GM19239 (cell line): ENCODE measurements at places on chromosomes 2 and 18.

DNA sequence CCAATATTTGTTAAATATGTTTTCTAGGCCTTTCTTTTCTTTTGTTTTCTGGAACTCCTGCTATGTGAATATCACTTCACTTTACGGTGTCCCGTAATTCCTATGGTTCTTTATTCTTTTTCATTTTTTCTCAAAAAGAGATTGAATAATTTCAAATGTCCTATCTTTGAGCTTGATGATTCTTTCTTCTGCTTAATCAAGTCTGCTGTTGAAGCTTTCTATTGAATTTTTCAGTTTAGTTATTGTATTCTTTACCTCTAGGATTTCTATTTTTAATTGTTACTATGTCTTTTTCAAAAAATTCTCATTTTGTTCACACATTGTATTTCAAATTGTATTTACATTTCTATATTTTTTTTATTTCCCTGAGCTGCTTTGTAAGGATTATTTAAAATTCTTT is 45.5 kb upstream of the COL3A1 start:
- no peak for DNase-seq

- DNase-seq = no peak
Measured at GRCh38 chr2:26463244-26464192, 14.4 kb downstream of the OTOF start.

- no peak for DNase-seq
Measured at GRCh38 chr18:48662011-48662661, 123.3 kb downstream of the CTIF start.

DNA sequence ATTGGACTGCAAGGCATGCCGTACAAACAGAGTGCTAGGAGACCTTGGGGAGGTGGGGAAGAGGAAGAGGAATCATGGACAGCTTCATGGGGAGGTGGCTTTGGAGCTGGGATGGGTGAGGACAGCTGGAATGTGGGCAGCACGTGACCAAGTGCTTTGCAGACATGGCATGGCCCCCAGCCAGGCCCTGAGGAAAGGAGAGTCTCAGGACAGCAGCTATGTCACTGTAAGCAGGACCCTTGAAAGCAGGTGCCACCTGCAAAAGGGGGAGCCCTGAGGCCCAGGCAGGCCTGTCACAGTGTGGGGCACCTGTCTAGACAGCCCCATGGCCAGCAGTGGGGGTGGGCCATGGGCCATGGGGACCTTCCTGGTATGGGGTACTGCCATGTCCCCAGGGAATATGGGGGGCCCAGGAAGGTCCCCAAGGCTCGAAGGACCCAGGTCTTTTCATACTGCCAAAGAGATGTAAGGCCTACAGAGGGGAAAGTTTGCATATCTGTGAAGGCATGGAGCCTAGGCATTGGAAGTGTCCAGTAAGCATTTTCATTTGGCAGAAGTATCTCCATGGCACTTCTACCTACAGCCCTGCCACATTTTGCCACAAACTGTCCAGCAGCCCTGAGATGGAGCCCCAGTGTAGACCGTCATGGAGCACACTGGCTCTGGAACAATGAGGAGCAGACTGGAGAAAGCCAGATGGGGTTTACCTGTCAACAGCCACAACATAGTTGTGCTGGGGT is 9.9 kb downstream of the PAX8 start:
- no peak for DNase-seq

DNA sequence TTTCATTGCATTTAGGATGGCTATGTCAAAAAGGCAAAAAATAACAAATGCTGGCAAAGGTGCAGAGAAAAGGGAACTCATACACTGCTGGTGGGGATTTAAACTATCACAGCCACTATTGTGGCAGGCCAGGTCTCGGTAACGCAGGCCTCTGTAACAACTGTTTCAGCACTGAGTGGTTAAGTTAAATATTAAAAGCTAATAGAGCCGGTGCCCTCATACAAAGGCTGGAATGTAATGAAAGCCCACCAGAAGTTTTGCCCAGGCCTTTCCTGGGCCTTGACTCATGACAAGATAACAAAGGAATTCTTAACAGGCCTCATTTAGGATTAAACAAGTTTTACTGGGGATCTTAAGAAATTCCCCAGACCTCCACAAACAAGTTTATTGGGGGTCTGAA is 10.7 kb downstream of the MERTK start:
- DNase-seq = no peak

DNA sequence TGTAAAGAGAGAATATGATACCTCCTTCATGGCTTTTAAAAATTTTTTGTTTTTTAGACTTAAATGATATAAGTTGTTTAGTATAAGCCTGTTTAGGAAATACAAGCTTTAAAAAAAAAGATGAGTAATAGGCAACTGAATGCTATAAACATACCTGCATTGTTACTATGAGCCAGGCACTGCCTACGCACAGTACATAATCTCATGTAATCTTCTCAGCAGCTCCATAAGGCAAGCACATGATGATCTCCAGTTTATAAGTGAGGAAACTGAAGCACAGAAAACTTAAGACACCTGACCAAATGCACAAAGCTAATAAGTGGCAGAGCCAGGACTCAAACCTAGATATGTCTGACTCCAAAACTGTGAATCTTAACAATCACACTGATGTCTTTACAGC is 156.3 kb upstream of the SLC1A4 start:
- DNase-seq = no peak

GRCh38 chr2:151828890-151829324 is 686 bp upstream of the ARL5A start:
- DNase-seq = no peak

- no peak for DNase-seq
Measured at GRCh38 chr18:6476880-6477279, 62.2 kb upstream of the L3MBTL4 start.

DNA sequence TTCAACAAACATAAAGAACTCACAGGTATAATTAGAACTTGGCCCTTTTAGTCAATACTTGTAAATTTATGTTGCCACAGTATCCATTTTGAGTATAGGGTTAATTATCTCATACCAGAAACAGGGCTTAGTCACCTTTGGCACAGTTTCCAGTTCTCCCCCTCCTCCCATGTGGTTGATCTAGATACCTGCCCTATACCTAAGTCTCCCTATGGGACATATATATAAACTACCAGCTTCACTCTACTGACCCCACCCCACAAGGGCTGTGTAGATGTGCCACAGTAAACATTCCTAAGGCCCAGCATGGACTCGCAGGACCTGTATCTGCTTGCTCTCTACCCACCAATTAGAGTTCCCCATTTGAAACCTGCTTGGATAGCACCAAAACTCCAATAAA is 371.7 kb upstream of the RND3 start:
- DNase-seq = no peak

DNA sequence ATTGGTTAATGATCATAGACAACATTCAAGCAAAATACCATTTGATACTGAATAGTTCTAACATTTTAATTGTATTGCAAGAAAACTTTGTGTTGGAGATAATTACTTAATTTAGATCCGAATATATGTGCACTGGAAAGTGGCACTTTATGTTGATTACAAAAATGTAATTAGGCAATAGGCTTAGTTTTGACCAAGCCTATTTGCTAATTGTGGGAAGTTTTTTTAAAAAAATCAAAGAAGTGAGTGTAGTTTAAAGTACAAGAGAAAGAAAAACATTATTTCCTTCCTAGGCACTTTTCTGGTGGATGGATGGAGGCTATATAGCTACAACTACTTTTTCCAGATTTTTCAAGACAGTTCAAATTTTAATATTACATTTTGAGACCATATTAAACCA is 18.3 kb upstream of the PELI1 start:
- no peak for DNase-seq

DNA sequence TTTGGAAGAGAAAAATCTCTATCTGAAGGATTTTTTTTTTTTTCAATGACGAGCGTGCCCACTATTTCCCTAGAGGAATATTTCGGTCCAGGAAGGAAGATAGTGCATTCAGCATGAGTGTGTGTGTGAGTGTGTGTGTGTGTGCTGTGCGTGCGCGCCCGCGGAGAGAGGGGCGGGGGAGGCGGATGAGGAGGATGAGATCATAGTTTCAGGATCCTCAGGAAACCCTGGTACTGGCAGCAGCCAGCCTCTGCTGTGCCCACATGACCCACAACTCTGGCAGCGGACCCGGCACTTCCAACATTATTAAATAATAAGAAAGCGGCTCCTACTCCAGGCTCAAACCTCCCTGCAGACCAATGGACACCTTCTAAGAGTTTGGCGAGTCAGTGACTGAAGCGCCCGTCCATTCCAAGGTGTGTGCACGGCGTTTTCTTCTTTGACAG is 217.0 kb upstream of the DTNA start:
- peak; percentile 13 for DNase-seq

DNA sequence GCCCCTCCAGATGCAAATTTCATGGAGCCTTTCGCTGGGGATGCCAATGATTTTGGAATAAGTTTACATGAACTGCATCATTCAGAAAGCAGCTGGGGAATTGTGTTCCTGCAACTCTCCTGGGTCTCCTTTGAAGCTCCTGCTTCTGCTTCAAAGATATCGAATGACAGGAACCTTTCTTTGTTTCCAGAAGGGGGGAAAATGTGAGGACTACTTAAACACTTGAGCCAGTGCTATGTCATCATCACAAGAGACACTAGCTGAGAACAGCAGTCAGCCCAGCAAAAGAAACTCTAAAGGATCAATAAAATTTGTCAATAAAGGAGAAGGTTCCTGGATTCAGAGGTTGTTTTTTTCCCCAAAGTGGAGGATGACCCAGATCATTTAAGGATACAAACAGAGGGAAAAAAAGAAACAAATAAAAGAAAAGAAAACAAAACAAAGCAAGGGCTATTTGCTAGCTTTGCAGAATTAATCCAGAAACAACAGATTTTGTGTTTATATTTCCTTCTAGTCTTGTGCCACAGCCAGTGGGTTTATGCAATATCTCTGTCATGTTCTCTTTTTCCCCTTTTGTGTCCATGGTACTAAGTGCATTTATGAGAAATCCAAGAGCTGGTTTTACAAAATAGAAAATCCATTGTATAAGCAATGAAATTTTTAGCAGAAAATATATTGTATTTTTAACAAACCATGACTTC is 463.7 kb downstream of the CDH2 start:
- no peak for DNase-seq

DNA sequence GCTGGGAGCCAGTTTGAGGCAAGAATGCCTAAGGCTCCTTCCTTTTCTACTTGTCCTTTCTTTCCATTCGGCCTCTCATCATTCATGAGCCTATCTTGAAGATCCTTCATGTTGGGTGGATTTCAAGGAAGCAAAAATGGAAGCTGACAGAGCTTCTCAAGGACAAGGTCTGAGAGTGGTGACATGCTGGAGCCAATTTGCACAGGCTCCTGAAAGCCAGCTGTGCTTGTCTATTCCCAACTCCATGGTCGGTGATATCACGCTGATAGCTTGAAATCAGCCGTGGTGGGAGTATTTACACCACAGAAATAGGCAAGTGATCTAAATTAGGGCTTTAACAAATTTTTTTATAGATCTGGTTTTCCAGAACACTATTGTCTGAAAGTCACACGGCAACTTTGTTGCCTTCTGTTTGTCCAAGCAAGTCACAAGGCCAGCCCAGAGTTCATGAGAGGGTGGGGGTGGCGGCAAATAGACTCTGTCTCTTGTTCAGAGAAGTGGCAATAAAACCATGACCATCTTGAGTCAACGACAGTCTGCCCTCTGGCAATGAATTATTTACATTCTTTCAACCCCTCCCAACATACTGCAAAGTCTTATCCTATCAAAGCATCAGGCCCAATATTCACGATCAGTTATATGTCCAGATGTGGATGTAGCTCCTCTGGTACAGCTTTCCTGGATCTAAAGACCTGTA is 49.9 kb upstream of the SLC35F5 start:
- no peak for DNase-seq

GRCh38 chr2:12416600-12416999 is 300.1 kb upstream of the TRIB2 start:
- DNase-seq = no peak

- DNase-seq = no peak
Measured at GRCh38 chr2:27158468-27158867, 9.7 kb downstream of the TCF23 start.

- no peak for DNase-seq
Measured at GRCh38 chr2:122999258-122999657, 1025.8 kb upstream of the CNTNAP5 start.

DNA sequence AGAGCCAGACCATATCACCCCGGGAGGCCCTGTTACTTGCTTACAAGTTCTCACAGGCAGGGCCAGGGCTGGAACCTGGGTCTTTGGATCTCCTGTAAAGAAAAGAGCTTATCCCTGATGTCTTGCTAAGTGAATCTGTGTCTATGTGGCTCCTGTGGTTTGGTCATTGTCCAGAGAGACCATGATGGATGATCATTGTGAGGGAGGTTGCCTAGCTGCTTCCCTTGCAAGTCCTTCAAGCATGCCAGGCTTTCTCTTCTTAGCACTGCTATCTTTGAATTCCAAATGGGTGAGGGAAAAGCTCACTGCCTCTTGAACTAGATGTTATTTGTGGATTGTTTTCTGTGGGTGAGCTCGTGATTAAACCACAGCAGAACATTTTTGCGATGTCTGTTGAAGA is 151.6 kb downstream of the FSHR start:
- no peak for DNase-seq

DNA sequence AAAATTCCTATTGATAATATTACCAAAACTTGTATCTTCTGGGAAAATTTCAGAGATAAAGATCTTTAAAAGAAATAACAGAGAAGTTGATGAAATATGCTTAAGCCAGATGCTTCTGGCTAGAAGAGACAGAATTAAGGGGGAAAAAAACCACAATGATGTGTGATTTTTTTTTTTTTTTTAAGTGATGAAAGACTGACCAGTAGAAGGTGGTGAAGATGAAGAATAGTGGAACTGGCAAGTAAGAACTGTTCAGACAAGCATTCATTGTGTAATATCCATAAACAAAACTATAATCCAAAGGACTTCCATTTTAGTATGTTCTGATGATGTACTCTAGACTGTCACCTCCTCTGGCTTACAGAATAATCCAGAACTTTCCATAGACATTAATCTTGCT is 89.8 kb downstream of the INO80D start:
- no peak for DNase-seq

GRCh38 chr2:62456721-62457539 is 49.1 kb downstream of the TMEM17 start:
- peak; percentile 84 for DNase-seq

DNA sequence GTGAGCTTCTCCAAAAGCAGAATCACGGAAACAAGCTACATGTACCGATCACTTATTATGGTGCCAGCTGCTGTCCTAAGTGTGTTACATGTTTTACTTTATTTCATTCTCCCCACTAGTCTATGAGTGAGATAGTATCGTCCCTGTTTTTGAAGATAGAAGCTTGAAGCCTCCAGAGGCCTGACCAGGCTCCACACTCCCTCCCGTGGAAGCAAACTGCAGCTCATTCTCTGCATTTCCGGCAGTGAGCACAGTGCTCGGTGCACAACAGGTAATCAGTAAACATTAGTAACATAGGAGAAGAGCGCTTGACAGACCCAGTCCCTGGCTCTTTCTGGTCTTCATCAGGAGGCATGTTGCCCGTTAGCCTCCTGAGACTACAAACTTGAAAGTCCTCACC is 72.9 kb downstream of the ZBTB7C start:
- DNase-seq = no peak

GRCh38 chr2:196184921-196185320 is 13.5 kb upstream of the STK17B start:
- no peak for DNase-seq

GRCh38 chr2:6944555-6944954 is 27.3 kb downstream of the RNF144A start:
- DNase-seq = no peak

- DNase-seq = no peak
Measured at GRCh38 chr2:49577041-49577440, 422.7 kb upstream of the FSHR start.
